ENCODE measurements at places on chromosomes 7 and 10.

- no peak for DNase-seq
Observed at GRCh38 chr7:22582863-22583622, 83.1 kb upstream of the STEAP1B start.

DNA sequence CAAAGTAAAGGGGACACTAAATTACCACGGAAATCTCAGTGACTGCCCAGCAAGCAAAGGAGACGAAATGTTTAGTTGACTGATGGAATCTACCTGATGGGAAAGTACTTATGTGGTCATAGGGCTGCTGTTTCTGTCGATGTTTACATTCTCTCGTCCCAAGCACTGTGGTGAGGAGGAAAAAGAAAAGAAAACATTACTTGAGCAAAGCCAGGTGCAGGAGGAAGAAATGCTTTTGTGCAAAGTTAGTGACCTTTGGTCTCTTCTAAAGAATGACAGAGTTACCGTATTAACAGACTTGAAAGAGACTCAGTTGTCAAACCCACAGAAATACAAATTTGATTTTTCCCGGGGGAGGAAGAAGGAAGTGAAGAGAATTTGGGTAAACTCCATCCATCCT lies 43.3 kb upstream of the FMC1 start:
- DNase-seq = no peak

- no peak for DNase-seq
Observed at GRCh38 chr7:20475756-20476155, 139.7 kb upstream of the ABCB5 start.

DNA sequence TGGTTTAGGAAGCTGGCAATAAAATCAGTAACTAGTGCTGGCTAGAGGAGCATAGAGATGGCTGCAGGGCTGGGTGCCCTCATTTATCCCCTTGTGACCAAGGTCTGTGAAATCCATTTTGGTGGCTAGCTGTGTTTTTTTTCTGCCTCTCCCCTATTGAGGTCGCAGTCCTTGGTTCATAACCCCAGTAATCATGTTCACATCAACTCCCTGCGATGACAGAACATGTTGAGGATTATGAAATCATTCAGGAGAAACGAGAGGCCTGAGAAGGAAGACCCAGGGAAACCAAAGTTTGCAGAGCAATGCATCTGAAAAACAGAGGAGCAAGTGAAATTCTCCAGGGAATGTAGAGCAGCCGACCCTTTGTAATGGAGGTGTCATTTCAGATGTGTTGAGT lies 126.9 kb downstream of the TACC2 start:
- no peak for DNase-seq

DNA sequence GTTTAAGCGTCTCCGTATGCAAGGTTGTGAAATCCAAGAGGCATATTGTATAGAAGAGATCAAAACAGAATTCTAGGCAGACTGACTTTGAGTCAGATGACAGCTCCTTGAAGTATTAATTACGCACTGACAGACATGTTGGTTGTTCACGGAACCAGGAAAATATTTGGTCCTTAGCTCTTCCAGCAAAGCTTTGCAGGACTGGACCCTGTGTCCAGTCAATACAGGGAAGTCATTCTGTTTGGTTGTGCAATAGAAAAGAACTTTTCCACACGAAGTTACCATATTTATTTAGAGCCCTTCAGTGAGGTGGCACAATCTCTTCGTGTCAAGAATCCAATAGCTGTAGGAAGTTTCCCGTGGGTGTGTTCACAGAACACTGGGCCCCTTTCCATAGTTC lies 205.3 kb downstream of the ARHGAP21 start:
- no peak for DNase-seq

DNA sequence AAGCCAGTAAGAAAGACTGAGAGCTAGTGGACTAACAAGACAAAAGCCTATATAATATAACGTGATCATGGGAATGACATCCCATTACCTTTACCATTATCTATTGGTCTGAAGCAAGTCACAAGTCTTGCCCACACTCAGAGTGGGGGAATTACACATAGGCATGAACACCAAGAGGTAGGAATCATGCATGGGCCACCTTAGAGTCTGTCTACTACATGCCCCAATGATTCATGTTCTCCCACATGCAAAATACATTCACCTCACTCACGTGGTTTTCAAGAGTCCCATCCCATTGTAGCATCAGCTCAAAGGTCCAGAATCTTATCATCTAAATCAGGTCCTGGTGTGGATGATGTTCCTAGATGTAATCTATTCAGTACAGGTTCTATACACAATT lies 29.4 kb downstream of the DNAJC9 start:
- DNase-seq = no peak

DNA sequence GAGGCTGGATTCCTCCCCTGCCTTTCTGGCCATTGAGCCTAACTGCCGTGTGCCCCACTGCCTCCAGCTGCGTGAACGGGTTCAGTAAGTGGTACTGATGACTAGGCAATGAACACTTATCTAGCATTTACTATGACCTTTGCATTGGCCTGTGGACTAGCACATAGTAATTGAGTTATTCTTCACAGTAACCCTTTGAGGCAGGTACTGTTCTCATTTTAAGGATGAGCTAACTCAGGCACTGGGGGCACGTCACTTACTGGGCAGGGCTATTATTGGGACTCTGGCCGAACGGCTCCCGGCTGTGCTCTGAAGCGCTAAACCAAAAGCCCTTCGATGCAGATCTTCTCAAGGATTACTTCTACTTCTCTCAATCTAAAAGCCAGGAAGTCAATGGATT lies 38.3 kb downstream of the WIPF3 start:
- DNase-seq = no peak

DNA sequence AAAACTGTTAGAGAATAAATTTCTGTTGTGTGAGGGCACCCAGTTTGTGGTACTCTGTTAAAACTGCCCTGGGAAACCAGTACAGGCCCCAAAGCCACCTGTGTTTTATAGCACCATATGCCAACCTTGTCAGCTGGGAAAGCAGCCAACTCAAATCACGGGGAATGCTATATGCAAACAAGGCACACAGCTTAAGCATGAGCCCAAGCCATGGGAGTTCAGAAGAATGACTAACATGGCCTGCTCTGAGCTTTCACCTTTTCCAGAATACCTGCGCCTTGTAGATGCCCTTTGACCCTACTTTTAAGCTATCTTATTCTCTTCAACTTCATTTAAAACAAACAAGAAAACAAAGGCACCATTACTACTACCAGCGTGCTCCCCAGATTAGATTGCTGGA lies 5.5 kb upstream of the SLC25A13 start:
- no peak for DNase-seq

- no peak for DNase-seq
Observed at GRCh38 chr10:117137911-117138642, at the start of gene VAX1. Gene VAX1, minus strand, starts transcription at chr10:117138270. Its CDS starts 214 bp downstream, at chr10:117138056.

DNA sequence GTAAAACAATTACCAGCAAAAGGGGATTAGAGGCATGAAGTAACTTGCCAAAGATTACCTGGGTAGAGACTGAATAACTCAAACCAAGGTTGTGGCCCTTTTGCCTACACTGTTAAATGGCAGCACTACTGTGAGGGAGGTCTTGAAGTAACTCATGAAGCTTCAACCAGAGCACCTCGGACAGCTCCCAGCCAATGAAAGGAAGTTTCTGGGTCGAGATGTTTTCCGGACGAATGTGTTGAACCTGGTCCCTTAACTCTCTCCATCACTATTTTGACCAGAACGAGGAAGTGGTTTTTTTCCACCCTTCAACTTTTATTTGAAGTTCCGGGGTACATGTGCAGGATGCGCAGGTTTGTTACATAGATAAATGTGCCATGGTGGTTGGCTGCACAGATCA lies 133.6 kb upstream of the PRKCQ start:
- DNase-seq = no peak

All from 8988T (cell line).